ENCODE measurements at places on chromosomes 3 and 15. TPM values are rescaled to one million over a fixed set of nuclear protein-coding genes. Genes with fewer than 3 reads are reported as not detected.
A peak's percentile ranks its signal among the peaks of the same experiment; 100 is the strongest.

The ATG7 gene
- total RNA-seq: 79.9 TPM

The SOX2 gene
- total RNA-seq: not detected

The HESX1 gene
- total RNA-seq: not detected

The CACNA1D gene
- total RNA-seq: 1.2 TPM

The TPRG1 gene
- 5.0 TPM for total RNA-seq

DNA sequence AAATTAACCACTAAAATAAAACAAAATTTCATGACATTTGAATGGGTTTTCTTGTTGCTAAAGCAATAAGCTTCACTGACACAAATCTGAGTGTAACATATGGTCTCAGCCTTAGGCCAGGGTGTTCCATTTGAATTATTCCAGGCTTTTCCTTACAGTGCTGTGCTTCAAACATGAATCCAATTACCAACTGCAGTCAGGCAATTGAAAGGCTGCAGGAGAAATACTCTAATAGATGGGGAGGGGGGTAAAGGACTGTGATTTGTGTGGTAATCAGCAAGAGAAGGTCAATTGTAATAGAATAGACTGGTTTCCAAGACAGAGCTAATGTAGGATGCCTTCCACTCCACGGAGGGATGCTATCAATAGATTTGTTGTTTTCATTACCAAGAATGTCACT, 466.7 kb downstream of the C3orf38 start:
- peaks cover 4% of the 10 kb centered on the region for H3K36me3 ChIP-seq
- H3K27ac ChIP-seq: no peak overlapping the region
- no peaks in the 10 kb centered on the region for H3K4me1 ChIP-seq
- H3K27me3 ChIP-seq: no peaks in the 10 kb centered on the region

DNA sequence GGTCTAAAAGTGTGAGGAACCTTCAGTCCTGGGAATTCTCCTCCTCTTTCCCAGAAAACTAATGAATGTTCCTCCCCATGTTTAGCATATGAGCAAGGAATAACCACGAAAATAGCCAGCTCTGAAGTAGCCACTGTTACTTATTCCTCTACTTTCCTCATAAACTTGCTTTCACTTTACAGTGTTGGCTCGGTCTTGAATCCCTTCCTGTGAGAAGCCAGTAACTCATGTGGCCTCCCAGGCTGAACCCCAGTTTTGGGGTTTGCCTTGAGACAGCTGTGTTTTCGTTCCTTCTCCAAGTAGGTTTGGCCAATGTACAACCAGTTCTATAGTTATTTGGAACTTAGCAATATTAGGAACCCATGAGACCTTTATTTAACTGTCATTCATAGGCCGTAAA, 195.0 kb downstream of the CNTN6 start:
- no peak overlapping the region for H3K4me3 ChIP-seq
- DNase-seq: no peak
- H3K4me1 ChIP-seq: no peaks in the 10 kb centered on the region
- no peak overlapping the region for H3K27ac ChIP-seq
- no peaks in the 10 kb centered on the region for H3K27me3 ChIP-seq

- no peak for DNase-seq
- H3K27me3 ChIP-seq: peaks cover 3% of the 10 kb centered on the region
- H3K4me3 ChIP-seq: no peak overlapping the region
- no peak overlapping the region for H3K27ac ChIP-seq
These were observed 21.6 kb downstream of the ACSBG1 start for GRCh38 chr15:78212546-78213424.

GRCh38 chr3:119812491-119813058, 30.7 kb downstream of the NR1I2 start:
- DNase-seq: no peak
- no peak overlapping the region for H3K27ac ChIP-seq
- H3K36me3 ChIP-seq: no peaks in the 10 kb centered on the region
- no peaks in the 10 kb centered on the region for H3K27me3 ChIP-seq

DNA sequence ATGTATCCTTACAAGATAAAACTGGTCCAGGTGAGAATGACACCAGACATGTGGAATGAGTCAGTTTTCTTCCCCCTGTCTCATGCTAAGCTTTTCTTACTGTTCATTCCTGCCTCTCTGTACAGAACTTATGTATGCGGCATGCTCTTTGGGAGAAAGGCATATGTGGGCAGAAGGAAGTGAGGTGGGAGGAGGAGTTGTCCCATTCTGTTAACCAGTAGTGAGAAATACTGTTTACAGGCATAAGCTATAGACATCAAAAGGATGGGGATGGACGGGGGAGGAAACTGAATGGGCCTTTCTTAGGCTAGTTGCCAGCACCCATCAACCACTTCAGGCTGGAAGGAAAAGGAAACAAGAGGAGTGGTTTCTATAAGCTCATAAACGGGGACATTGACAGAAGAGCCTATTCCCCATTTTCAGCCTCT, 143.6 kb upstream of the BHLHE40 start:
- H3K4me1 ChIP-seq: peaks cover 79% of the 10 kb centered on the region
- DNase-seq: no peak
- H3K4me3 ChIP-seq: peak overlapping the region; percentile 81
- H3K27ac ChIP-seq: peak overlapping the region; percentile 100
- H3K36me3 ChIP-seq: peaks cover 36% of the 10 kb centered on the region

GRCh38 chr15:57570994-57571393, 20.7 kb upstream of the MYZAP start:
- H3K4me3 ChIP-seq: no peak overlapping the region
- no peaks in the 10 kb centered on the region for H3K4me1 ChIP-seq
- DNase-seq: no peak

DNA sequence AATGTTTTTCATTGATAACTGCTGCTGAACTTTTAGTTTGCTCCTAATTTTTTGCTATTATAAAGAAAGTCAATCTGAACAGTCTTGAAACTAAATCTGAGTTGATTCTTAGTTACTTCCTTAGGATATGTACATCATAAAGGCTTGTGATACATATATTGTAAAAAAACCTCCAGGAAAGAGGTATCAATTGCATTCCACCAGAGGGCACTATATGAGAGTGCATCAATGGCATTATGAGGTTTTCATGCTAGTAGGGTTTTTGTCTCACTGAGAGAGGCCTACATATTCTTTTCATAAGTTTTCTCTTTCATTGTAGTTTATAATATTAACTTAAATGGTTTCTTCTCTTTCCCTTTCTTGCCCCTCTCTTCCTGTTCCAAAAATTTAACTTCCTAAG, 46.9 kb downstream of the PIK3R4 start:
- no peak overlapping the region for H3K27ac ChIP-seq
- no peaks in the 10 kb centered on the region for H3K27me3 ChIP-seq
- H3K4me3 ChIP-seq: no peak overlapping the region
- H3K36me3 ChIP-seq: peaks cover 24% of the 10 kb centered on the region

- H3K36me3 ChIP-seq: no peaks in the 10 kb centered on the region
- no peaks in the 10 kb centered on the region for H3K27me3 ChIP-seq
- DNase-seq: no peak
- H3K27ac ChIP-seq: no peak overlapping the region
- H3K4me1 ChIP-seq: peaks cover 5% of the 10 kb centered on the region
These were observed 5.8 kb upstream of the SUCNR1 start for GRCh38 chr3:151867666-151868065.

GRCh38 chr15:90315278-90315982, 36.7 kb upstream of the ZNF774 start:
- H3K27ac ChIP-seq: no peak overlapping the region
- no peak overlapping the region for H3K4me3 ChIP-seq
- H3K4me1 ChIP-seq: peaks cover 6% of the 10 kb centered on the region
- H3K36me3 ChIP-seq: no peaks in the 10 kb centered on the region

DNA sequence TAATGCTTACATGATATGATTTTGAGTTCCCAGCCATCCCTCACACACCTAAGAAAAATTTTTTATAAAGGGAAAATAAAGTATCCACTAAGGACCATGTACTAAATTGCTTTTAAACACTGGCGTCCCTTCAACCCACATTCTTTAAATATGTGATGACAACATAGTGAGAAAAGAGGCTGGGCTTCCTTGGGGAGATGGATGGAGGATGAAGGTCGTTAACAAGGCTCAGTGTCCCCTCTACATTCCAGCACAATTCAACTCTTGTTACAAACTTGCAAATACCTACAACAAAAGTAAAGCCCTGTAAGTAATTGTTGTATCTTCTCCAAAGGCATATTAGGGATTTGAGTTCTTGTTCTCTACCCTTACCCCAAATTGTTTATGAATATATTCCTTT, 87.2 kb upstream of the SLC4A7 start:
- no peak overlapping the region for H3K4me3 ChIP-seq
- peaks cover 8% of the 10 kb centered on the region for H3K4me1 ChIP-seq
- no peaks in the 10 kb centered on the region for H3K36me3 ChIP-seq
- no peak overlapping the region for H3K27ac ChIP-seq
- no peak for DNase-seq
- H3K27me3 ChIP-seq: no peaks in the 10 kb centered on the region

GRCh38 chr3:71708476-71709105, 16.6 kb downstream of the EIF4E3 start:
- peaks cover 61% of the 10 kb centered on the region for H3K4me1 ChIP-seq
- peaks cover 5% of the 10 kb centered on the region for H3K36me3 ChIP-seq
- peak overlapping the region; percentile 75 for H3K27ac ChIP-seq
- H3K27me3 ChIP-seq: no peaks in the 10 kb centered on the region

DNA sequence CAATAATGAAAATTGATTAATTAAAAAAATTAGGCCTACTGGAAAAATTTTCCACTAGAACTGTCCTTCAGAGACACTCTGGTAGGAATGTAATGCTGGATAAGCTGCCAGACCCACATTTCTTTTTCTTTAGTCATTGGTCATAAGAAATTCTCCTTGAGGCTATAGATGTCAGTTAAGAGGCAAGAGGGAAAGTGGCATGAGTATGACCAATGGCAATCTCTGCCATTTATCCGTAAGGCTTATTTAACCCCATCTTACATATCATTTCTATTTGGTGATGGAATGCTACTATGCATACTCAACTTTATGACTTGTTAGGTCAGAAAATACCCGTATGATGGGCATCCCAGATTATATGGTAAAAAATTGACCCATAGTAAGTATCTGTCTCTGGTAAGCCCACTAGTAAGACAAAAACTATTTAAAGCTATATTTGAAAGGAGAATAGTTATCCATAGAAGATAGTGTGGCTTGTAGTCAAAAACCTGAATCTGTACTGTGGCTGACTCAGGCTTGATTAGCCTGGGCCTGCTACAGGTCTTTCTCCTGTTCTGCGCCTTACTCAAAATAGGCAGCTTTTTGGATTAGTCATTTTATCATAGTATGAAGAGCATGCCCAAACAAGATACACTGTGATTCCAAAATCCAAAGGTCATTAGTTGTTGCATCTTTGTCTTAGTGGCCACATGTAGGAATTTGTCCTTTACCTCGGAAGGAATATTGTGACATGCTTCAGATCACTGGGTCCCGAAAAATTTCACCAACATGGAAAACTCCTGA, 314.7 kb downstream of the PYDC2 start:
- DNase-seq: no peak
- no peak overlapping the region for H3K27ac ChIP-seq
- H3K36me3 ChIP-seq: peaks cover 10% of the 10 kb centered on the region

DNA sequence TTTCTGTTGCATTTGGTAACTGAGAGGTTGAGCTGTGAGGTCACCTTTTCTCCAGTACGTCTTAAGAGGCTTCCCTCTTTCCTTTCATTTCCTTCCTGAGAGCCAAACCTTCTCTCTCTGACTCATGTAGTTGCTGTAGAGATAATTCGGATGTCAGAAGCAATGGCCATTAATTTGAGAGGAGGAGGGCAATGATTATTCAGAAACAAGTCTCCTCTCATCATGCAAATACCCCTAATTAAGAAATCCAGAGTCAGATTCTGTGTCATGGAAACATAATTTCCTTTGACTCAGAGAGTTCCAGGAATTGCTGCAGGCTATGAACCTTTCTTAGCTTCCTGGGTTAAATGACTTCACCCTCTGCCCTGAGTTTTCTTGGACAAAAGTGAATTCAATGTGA, 59.0 kb upstream of the GSK3B start:
- peaks cover 14% of the 10 kb centered on the region for H3K27me3 ChIP-seq
- H3K4me3 ChIP-seq: no peak overlapping the region
- H3K27ac ChIP-seq: no peak overlapping the region
- DNase-seq: no peak

DNA sequence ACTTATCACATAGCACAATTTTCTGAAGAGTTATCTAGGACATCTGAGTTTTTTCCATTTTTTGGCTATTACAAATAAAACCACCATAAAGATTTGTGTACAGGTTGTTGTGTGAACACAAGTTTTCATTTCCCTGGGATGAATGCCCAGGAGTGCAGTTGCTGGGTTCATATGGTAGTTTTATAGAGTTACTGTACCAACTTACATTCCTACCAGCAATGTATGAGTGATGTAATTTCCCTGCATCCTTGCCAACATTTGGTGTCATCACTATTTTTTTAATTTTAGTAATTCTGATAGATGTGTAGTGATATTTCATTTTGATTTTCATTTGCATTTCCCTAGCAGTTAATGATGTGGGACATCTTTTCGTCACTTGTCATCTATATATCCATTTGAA, 20.5 kb downstream of the FILIP1L start:
- H3K27me3 ChIP-seq: no peaks in the 10 kb centered on the region
- H3K4me3 ChIP-seq: no peak overlapping the region
- H3K36me3 ChIP-seq: peaks cover under 1% of the 10 kb centered on the region
- DNase-seq: no peak
- no peak overlapping the region for H3K27ac ChIP-seq

DNA sequence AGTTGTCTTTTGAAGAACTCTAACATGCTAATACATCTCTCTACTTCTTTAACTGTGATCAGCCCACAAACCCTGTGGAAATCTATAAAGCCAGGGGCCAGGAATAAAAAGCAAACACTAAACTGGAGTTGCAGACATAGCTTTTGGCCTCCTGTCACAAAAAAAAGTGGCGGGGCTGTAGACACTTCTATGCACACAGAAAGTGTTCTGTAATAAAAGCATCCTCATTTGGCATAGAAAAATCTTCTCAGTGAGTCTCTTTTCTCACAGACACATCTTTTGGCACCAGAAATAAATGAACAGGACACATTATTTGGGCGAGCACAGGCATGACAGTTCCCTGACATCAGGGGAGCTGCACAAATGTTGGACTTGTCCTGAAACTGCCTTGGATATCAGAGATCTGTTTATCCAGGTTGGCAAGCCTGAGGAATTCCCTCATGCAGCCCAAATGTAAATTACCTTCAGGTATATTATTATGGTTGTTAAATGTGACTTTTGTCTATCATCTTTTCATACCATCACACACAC, 355.4 kb downstream of the FGF12 start:
- no peak for DNase-seq
- no peaks in the 10 kb centered on the region for H3K27me3 ChIP-seq
- no peaks in the 10 kb centered on the region for H3K36me3 ChIP-seq
- no peak overlapping the region for H3K27ac ChIP-seq
- no peaks in the 10 kb centered on the region for H3K4me1 ChIP-seq
- H3K4me3 ChIP-seq: no peak overlapping the region

- no peak overlapping the region for H3K4me3 ChIP-seq
- H3K27ac ChIP-seq: no peak overlapping the region
- DNase-seq: no peak
- H3K4me1 ChIP-seq: peaks cover 18% of the 10 kb centered on the region
These were observed 20.5 kb downstream of the ZNF609 start for GRCh38 chr15:64480891-64481290.

GRCh38 chr3:31371484-31372177, 161.1 kb upstream of the STT3B start:
- H3K4me1 ChIP-seq: no peaks in the 10 kb centered on the region
- no peaks in the 10 kb centered on the region for H3K27me3 ChIP-seq
- DNase-seq: no peak

- peaks cover 2% of the 10 kb centered on the region for H3K27me3 ChIP-seq
- H3K4me3 ChIP-seq: no peak overlapping the region
- H3K36me3 ChIP-seq: no peaks in the 10 kb centered on the region
- H3K4me1 ChIP-seq: no peaks in the 10 kb centered on the region
These were observed 185.9 kb upstream of the ONECUT1 start for GRCh38 chr15:52975941-52976449.
